Activated T-helper 1 cell treated with anti-CD3 and anti-CD28 coated beads, Interleukin-2, amount 50 U/mL, for 16 hours (primary cell): ENCODE measurements at places on chromosomes 5 and 9.
A peak's percentile ranks its signal among the peaks of the same experiment; 100 is the strongest.

DNA sequence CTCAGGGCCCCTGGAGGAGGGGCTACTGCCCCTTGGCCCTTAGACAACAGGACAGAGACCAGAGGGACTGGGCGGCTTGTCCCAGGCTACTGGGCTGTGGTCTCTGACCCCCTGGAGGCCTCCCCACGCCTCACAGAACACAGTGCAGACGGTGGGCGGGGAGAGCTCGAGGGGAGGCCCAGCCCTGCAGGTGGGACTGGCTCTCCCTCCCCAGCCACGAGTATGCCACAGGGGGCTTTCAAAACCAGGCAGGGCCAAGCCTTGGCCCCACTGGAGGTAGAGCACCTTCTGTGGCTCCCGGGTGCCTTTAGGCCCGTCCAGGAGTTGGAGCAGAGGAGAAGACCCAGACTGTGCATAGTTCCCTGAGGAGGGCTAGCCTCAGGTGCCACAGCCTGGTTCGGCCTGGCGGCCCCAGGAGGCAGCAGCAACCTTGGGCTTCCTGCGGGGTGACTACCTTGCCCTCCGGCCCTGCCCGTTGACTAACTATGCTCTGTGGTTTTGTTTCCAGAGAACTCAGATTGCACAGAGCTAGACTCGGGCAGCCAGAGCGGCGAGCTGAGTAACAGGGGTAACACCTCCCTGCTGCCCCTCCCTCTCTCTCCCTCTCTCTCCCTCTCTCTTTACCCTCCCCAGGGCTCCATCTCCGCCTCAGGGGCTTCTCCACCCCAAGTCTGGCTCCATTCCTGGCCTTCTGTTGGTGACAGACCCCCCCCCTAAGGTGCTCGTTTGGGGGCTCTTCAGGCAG lies 15.5 kb downstream of the CARD19 start:
- DNase-seq: no peak

DNA sequence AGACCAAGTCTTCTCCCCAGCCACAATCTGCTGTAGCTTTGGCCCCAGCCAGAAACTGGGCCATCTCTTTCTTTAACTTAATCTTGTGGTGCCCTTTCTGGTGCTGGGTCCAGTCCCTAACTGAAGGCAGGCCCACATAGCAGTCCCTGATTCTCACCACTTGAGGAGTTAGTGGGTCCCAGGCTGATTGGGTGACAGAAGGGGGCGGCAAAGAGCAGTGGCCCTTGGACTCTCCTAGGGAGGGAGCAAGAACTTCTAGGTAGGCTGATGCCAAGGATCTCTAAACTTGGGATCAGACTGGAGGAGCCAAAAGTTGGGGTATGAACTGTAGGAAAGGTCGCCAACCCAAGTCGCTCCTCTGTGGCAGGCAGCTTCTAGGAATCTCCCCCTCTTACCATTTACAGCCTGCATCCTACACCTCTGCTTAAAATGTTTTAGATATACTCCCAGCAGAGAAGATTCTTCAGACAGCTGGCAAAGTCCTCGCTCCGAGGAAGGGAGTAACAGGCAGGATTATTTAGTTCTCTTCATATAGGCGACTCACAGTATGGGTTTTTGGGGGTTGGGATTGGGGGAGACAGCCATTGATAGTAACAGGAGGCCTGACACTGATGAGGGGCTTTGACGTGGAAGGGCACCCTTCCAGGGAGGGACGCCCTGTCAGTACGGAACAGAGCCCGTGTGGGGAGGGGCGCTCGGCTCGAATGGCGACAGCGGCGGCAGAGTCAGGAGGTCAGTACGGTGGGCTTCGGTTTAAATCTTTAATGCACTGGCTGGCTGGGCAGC lies 2.0 kb upstream of the CCL27 start:
- DNase-seq: peak; percentile 16

DNA sequence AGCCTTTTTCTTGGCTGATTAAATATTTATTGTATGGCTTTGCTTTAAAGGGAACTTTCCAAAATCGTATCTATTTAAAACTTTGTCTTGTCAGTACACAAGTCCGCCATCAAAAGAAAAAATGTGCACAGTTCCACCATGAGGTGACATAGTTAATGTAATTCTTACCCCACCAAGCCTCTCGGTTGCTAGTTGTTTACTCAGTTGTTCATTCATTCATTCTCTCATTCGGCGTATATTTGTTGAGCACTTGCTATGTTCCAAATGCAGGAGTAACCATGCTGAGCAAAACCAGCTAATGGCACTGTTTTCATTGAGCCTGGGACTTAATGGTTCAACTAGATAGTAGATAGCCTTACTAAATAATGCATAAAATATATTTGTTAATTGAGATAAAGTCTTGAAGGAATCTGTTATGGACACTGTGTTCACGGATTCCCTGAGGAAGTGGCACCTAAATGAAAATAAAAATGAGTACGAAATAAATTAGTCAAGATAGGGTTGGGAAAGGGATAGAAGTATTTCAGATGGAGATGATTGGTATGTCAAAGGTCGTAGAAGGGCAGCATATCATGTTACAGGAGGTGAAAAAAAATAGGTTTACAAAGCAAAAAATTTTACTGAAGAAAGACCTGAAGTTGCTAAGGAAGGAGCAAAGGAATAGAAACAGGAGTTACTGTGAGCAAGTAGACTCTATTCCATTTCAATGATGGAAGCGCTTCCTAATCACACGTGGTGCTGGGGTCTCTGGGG lies 1.5 kb downstream of the DCAF10 start:
- no peak for DNase-seq

GRCh38 chr5:22965960-22966359 lies 112.8 kb upstream of the CDH12 start:
- DNase-seq: no peak

- no peak for DNase-seq
These were observed 364.1 kb upstream of the RORB start for GRCh38 chr9:74132986-74133385.

- no peak for DNase-seq
These were observed 33.9 kb downstream of the TENT4A start for GRCh38 chr5:6747103-6747502.

DNA sequence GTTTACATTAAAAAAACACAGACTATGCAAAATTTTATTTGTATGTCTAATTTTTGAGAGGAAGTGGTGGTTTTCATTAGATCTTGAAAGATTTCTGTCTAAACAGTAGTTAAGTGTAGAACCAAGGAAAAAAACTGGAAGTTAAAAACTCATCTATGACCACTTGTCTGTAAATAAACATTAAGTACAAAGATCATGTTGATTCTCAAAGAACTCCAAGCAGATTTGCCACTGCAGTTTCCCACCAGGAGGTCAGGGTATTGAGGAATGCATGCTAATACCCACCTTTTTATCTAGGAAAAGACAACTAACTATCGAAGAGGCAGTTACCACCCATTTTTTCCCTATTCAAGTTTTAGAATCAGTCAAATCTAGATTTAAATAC lies 1.9 kb downstream of the STOM start:
- DNase-seq: no peak

- no peak for DNase-seq
These were observed 43.5 kb upstream of the ANKDD1B start for GRCh38 chr5:75567710-75568109.

DNA sequence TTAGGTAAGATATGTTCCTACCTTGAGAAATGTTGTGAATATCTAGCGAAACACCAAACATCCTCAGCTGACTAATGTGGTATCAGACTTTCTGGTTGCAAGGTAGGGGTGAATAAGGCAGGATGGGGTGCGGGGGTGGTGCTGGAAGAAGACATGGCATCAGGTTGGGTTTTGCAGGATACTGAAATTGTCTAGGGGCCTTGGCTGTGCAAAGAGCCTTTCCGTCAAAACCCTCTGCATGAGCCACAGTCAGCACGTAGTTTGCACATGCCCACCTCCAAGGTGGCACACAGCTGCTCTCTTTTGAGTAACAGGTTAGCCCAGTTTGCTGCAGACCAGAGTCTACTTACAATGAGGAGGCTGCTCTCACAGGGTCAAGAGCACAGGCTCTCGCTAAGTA lies 42.0 kb downstream of the SFXN1 start:
- no peak for DNase-seq

- DNase-seq: no peak
These were observed 134.4 kb downstream of the MVB12B start for GRCh38 chr9:126461029-126461428.

GRCh38 chr9:79719021-79719420 lies 147.3 kb downstream of the TLE4 start:
- DNase-seq: no peak

GRCh38 chr9:122042056-122042455 lies 51.1 kb downstream of the TTLL11 start:
- no peak for DNase-seq

DNA sequence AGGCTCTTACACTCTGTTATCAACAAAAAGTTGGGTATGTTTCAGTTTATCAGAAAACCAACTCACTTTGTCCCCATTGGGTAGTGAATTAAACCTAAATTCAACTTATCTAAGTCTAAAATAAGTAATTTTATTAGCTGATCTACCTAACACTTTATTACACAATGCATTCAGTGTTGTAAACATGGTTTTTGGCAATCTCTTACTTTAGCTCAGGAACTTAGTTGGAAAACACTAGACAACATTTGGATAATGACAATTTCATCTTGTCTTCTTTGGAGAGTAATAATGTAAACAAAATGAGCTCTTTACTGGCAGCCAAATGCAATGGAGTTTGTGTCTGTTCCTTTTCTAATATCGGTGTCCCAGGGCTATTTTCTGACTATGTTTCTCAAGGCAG lies 33.0 kb downstream of the FGF10 start:
- no peak for DNase-seq

DNA sequence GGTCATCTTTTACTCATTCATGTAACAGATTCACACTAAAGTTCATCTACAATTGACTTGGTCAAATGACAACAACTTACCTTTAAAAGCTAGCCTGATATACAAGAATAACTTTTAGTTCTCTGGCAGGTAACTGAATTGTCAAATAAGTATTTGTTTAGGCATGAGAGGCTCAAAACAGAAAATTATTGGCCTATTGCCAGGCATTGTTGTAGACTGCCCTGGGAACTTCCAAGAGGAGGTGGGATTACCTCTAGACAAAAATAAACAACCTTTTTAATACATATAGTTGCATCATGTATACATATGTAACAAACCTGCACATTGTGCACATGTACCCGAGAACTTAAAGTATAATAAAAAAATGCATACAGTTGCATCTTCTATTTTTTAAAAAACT lies 18.2 kb upstream of the SLCO4C1 start:
- no peak for DNase-seq

DNA sequence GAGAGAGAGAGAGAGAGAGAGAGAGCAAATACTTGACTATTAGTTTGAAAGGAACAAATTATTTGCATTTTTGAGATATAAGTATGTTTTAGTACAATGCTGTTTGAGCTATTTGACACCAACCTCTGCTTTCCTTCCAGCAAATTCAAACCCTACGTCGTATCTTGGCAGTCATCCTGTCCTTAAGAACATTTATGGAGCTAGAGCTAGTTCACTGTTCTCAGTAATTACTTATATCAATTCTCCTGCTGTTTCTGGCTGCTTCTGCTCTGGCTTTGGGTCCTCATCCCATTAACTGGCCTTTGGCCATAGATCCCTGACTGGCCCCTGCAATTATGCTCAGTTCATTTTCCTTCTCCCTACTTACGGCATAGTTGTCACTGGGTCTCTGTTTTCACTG lies 19.9 kb upstream of the ERAP2 start:
- DNase-seq: no peak

- DNase-seq: peak; percentile 9
These were observed 23.9 kb downstream of the C5orf15 start for GRCh38 chr5:133944263-133945185.

- no peak for DNase-seq
These were observed 787.1 kb upstream of the CHD1 start for GRCh38 chr5:99715921-99716320.

DNA sequence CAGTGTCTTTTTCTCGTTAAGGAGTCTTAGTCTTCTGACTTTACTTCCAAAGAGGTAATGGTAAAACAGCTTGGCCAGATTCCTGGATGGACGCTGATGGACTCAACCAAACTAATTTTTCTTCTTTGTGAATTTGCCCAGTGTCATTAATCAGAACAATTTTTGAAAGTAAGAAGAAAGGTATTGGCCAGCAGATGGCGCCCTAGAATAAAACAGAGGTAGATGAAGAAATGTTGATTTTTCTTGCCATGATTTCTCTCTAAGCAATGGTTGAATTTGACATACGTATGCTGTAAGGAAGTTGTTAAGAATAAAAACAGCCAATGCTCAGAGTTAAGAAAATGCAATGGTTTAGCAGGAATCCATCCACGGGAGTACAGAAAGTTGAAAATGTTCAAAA lies 500.0 kb downstream of the DIRAS2 start:
- peak; percentile 30 for DNase-seq

DNA sequence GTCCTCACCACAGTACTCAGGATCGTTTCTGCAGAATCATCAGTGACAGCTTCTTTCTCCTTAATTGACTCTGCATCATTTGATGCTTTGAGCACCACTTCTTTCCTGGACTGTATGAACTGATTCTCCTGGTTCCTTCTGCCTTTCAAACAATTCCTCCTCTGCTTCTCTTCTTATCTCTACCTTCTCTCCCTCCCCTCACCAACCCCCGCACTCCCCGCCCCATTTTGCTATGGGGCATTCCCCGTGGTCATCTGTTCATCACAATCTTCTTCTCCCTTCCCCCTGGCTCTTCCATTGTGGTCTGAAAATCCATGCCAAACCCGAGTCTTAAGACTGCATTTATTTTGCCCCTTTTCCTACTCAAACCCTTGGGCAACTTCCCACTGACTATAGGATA lies 57.9 kb downstream of the FAM78A start:
- DNase-seq: no peak

DNA sequence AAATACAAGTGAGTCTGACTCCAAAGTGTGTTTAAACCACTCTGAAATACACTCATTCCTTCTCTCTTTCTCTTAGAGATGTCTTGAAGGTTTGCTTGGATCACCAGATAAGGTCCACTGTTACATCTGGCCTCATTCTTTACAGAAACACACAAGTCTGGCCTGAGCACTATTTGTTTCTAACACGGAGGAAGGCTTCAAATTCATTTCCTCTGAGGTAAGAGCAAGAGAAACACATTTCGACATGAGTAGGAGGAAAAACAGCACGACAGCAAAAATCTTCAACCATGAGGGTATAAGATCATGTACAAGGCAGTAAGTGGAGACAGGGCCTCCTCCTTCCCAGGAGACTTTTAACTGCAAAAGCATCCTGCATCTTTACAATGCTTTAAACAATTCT lies 8.0 kb downstream of the SIL1 start:
- no peak for DNase-seq

DNA sequence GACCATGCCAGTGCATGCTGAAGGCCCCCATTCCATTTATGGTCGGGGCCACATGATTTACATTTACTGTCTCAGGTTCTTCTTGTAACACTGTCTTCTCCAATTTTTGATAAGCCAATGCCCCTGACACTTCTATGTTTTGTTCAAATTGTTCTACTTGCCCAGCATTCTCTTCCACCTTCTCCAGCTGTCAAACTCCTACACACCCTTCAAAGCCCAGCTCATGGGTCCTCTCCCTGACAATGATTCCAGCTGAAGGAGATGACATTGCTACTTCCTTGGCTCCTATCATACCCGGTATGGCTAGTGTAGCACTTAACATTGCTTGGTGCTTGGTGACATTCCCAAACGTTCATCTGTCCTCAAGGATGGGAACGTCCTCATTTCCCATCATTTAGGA lies 41.1 kb upstream of the KCNMB1 start:
- DNase-seq: no peak
